ENCODE measurements at places on chromosomes 6 and 20.

DNA sequence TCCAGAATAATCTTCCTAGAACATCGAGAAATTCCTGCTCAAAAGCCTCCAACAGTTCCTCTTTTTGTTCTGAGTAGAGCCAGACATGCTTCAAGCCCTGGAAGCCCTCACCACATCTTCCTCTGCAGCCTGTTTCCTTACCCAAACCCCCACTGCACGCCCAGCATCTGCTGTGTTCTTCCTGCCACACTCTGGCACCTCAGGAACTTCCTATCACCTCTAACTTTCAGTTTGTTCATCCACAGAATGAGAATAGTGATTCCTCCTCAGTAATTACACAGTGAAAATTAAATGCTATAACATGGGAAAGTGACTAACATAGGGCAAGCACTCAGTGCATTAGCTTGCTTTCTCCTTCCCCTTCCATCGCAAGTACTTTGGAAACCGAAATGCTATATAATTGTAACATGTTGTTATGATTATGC lies 26.3 kb downstream of the C6orf89 start:
- peak; percentile 64 for DNase-seq

DNA sequence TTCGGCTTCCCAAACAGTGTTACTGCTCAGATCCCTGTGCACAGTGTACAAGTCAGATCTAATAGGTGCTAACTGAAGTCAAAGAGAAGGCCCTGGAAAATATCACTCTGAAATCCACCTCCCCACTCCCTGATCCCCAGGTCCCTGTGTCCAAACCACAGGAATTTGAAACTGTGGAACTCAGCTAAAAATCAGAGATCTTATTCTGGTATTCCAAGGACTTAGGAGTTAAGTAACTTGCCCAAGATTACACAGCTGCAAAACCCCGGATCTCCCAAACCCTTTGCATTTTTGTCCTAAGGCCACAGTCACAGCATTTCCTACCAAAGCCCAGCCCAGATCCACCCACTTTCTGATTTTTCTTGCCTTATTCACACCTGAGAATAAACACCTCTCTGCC lies 32.3 kb upstream of the SLC23A2 start:
- DNase-seq = no peak

GRCh38 chr6:87968435-87969278 lies 79.0 kb upstream of the SPACA1 start:
- no peak for DNase-seq

GRCh38 chr20:39398656-39399055 lies 436.5 kb downstream of the DHX35 start:
- no peak for DNase-seq

- DNase-seq = no peak
Observed at GRCh38 chr6:5345324-5345723, 84.0 kb downstream of the FARS2 start.

- DNase-seq = no peak
Observed at GRCh38 chr6:75735491-75736186, 13.4 kb upstream of the MYO6 start.

DNA sequence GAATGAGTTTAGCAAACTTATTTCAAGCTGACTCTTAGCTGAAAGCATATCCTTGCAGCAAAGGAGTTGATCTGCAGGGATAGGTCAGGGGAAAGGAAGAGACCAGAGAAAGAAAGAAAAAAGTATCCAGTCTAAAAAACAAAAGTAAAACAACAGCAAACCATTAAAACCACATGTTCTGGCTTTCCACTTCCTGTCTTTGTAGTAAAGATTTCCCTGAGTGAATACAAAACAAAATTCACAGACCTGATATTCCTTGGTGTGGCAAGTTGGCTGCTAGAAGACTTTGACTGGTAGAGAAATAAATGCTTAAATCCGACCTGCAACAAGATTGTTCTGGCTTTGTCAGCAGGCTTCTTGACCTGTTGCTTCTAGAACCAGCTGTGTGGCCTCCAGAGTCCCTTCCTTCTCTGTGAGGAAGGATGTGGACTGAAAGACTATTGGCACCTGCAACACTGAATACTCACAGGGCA lies 23.4 kb upstream of the MCM3 start:
- DNase-seq = peak; percentile 60

DNA sequence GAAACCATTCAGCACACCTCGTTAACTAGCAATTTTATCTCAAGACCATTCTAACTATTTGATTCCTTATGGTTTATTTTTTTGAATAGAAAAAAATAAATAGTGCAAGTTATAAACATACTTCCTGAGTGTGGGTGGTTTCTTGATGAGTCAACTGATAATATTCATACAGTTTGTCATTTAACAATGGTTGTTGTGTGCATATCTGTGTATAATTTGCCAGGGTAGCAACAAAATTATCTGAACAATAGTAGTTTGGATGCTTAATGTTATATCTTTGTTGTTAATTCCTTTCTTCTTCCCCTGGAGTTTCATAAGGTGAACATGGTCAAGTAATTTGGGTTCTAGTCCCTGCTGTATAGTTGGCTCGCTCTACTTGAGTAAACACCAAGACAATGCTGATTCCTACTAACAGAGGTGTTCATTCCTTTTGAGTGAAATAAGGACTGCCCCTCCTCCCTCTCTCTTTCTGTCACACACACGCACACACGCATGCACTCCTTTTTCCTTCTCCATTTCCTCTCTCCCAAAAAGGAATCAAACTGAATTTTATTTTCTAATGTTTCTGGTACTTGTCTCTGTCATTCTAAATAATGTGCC lies 938.1 kb upstream of the EPHA7 start:
- no peak for DNase-seq

DNA sequence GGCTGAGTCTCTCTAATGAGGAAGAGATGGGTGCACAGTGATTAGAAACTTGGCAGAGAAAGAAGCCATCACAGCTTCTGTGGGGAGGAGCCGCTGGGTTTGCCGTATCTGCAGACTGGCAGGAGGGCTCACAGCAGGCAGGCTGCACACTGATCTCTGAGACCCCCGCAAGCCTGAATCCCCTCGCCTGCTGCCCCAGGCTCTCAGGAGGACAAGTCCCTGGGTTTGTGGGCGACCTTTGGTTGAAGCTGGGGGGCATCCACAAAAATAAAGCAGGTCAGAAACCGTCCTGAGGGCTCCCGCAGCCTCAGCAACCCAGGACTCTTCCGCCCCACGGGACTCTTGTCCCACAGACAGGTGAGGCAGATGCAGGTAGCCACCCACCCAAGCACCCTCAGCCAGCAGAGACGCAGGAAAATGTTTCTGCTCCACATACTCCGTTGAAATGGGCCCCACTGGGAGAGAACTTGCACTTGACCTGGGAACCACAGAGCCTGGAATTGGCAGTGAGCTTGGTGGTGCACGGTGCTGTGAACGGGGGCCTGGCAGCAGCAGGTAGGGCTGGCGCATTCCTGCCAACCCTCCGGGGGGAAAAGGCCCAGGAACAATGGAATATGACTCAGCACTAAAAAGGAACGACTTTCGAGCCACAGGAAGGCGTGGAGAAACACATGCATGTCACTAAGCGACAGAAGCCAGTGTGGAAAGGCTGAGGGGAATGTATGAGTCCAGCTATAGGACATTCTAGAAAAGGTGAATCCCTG lies 89.9 kb downstream of the YTHDF1 start:
- no peak for DNase-seq

DNA sequence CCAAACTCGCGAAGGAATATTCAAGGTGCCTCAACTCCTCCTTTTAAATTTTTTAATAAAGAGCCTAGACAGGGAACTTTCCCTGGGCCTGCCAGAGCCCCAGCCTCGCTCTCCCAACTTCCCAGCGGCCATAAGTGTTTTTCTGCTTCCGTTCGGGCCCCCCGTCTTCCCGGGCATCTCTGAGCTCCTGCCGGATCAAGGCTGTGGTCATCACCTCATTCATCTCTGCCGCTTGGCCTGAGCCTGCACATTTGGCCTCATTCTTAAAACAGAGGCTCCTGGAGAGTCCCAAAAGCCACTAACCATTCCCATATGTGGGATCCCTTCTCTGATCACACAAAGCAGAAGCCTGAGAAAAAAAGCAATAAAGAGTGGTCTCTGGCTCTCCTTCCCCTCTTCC lies 969.1 kb upstream of the DEFB115 start:
- DNase-seq = no peak

DNA sequence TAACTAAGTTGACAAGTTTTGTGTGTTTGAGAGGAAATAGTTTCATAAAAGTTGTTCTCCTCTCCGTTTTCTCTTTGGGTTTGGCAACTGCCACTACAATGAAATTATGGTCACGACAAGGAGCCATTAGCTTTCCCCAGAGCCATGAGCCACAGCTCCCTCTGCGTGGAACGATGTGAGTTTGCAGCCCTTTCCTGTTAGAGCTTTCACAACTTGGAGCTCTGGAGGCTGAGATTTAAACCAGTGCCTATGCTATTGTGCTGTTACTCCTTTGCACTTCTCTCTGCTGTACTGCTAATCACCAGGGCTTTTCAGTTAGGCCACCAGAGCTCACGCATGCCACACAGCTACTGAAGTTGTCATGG lies 29.3 kb upstream of the TXNDC5 start:
- no peak for DNase-seq

DNA sequence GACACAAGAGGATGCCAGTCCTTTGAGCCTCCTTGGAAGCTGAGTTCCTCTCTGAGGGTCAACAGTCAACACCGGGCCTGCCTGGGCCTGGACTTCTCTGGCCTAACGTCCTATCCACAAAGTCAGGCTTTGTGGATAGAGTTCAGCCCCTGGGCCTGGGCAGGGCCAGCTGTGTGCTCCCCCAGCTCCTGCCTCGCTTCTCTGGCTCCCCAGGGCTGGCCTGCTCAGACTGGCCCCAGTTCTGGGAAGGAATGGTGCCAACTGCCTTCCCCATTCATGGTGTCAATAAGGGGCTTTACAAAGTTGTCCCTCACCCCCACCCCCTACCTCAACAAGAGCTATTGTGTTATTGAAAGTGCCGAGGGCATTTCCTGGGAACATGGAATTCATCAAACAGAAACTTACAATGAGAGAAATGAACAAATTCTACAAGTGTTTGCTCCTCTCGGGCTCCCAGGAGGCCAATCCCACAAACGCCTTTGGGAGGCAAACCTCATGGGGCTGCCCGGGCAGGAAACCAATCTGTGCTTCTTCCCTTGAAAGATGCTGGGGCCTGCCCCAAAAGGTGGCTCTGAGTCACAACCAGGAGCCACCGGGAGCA lies 26.5 kb upstream of the PPP1R14C start:
- DNase-seq = no peak

- DNase-seq = no peak
Observed at GRCh38 chr6:44680202-44680720, 292.8 kb downstream of the CDC5L start.

GRCh38 chr6:82362144-82362543 lies 1.5 kb upstream of the TPBG start:
- DNase-seq = no peak

DNA sequence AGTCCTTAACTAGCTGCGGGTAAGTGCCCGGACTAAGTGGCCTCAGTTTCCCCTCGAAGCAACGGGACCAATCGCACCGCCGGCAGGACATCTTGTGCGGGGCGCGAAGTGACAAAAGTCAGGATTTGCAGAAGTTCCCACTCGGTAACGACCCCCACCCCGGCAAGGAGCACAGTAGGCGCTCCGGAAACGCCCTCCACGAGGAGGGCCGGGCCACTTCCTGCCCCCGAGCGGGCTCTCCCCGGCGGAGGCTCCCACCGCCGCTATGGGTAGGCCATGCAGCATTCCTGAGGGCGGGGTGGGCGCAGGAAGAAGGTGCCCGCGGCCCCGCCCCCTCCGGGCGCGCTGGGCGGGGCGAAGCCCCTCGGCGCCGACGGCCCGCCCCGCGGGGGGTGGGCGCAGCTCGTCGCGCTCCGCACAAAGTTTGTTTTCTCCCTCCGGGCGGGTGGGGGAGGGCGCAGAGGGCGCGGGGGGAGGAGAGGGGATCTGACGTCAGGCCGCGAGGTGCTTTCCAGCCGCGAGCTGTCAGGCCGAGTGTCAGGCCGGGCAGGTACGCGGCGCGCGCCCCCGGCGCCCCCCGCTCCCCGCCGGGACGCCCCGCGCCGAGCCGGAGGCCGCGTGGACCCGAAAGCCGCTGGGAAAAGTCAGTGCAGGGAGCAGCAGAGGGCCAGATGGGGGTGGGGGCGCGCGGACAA lies at the start of gene TGIF2:
Gene TGIF2 (plus strand): TSS at position 495 of the 695 bp plus-strand sequence. CDS start 5,178 bp downstream, outside the sequence.
- peak; percentile 85 for DNase-seq

DNA sequence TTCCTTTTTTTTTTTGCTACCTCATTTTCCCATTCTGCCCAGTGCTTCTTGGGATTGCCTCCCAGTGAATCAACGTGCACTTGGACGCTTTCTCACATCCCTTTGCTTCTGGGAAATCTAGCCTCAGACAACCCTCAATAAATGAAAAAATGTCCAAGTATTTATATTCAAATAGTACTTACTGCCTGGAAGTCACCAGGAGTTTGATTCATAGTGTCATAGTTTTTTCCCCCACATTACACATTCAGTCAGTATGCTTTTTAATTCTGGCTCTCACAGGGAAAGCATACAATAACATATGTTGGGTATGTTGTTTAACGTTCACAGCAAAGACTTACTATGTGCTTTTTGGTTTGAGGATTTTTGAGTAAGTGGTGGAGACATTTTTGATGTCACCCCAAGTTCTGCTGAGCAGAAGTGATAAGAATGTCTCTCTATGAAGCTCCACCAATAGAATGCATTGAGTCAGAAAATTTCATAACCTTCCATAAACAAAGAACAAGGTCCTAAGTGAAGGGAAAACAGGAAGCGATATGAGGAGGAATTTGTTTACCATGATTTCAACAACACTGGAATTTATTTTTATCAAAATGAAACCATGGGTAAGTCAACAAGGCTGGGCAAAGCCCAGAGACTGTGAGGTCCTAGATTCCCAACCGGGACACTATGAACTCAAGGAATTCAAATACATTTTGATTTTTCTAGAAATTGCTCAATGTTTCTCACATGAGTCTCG lies 301.2 kb upstream of the BMP2 start:
- DNase-seq = no peak

- DNase-seq = no peak
Observed at GRCh38 chr20:36307412-36308325, 1.5 kb downstream of the DLGAP4 start.
